ENCODE measurements at places on chromosomes 4 and X.

DNA sequence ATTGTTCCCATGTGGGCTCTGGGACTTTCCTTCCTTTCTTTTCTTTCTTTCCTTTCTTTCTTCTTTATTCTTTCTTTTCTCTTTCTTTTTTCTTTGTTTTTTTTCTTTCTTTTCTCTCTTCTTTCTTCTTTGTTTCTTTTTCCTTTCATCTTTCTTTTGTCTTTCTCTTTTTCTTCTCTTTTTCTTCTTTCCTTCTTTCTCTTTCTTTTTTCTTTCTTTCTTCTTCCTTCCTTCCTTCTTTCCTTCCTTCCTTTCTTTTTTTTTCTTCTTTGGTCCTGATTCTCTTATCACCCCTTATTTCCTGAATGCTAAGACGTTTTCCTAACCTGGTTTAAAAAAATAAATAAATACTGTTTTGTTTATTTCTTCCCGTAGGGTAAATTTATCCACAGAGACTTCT is 93.2 kb downstream of the CRLF2 start:
- no peak for DNase-seq

DNA sequence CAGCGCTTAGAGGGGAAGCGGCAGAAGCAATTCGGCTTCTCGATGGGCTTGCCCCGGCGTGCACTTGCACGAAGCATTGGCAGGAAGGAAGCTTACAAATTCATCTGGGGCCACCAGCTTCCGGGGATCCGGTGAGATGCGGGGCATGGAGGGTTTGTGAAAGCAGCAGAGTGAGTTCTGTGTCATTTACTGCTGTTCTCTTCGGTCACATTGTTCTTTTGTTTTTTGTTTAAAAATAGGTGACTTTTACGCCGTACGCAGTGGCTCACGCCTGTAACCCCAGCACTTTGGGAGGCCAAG is 47.0 kb downstream of the ASMT start:
- no peak for DNase-seq

GRCh38 chr4:48269861-48270522 is 354 bp upstream of the TEC start:
- DNase-seq: peak; percentile 70

- DNase-seq: no peak
Observed at GRCh38 chrX:136608295-136608933, 39.5 kb upstream of the CD40LG start.

GRCh38 chr4:107647591-107647990 is 72.4 kb downstream of the PAPSS1 start:
- no peak for DNase-seq

- DNase-seq: no peak
Observed at GRCh38 chrX:38986586-38986985, 185.3 kb downstream of the MID1IP1 start.

GRCh38 chr4:157898836-157899605 is 273.8 kb downstream of the GASK1B start:
- no peak for DNase-seq

DNA sequence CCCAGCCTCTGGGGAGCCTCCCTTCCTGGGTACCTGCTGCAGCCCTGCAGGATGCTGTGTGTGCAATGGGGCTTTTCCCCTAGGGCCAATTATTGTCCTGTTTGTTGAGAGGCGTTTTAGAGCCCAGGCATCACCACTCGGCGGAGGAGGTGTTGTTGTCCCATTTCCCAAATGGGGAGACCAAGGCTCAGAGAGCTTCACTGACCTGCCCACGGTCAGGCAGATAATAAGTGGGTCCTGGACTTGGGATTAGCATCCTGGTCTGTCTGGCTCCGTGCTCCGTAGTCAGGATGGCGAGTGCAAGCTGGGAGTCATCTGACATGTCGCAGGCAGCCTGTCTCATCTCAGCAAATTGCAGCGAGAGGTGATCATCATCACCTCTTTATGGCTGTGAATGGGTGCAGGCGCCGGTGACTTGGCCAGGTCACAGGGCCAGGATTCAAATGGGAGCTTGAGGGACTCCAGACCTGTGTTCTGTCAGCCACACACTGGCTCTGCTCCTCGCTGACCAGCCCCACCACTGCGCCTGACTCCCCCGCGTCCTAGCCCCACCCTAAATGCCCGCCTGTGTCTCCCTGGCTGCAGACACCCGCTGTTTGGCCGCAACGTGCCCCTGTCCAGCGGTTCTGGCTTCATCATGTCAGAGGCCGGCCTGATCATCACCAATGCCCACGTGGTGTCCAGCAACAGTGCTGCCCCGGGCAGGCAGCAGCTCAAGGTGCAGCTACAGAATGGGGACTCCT is 16.6 kb downstream of the HTRA3 start:
- no peak for DNase-seq

- DNase-seq: no peak
Observed at GRCh38 chr4:53786632-53787031, 195.3 kb upstream of the LNX1 start.

DNA sequence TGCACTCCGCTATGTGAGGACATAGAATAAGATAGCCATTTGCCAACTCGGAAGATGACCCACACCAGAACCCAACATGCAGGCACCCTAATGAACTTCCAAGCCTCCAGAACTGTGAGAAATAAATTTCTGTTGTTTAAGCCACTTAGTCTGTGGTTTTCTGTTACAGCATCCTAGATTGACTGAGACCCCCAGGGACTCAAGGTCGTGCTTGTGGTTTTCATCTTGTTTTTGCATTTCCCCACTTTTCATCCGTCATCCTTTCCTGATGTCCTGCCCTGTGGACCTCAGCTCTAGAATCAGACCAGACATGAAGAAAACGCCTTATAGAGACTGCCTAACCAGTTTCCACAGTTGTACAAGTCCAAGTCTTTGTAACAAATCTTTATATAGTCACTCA is 54.4 kb downstream of the MCUB start:
- DNase-seq: no peak

DNA sequence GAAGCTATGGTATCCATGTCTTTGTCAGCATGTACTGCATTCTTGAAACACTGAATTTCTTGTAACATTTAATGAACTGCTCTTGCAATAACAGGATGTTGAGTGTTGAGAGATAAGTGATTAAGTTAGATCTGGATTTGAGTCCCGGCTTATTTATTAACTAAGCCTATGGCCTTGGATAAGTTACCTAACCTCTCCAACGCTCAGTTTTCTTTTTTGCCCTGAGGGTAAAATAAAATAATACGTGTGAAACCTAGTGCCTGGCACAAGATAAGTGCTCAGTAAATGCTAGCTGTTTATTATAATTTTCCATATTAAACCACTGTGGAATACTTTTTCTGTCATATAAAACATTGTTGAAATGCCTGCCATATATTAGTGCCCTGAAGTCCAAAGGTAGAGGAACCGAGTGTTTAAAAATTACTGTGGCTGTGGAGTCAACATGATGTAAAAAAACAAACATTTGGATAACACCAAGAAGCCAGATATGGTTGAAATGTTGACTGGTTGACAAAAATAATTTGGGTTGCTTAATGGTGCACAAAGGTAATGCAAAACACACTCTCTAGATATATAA is 58.6 kb upstream of the ALB start:
- DNase-seq: no peak

DNA sequence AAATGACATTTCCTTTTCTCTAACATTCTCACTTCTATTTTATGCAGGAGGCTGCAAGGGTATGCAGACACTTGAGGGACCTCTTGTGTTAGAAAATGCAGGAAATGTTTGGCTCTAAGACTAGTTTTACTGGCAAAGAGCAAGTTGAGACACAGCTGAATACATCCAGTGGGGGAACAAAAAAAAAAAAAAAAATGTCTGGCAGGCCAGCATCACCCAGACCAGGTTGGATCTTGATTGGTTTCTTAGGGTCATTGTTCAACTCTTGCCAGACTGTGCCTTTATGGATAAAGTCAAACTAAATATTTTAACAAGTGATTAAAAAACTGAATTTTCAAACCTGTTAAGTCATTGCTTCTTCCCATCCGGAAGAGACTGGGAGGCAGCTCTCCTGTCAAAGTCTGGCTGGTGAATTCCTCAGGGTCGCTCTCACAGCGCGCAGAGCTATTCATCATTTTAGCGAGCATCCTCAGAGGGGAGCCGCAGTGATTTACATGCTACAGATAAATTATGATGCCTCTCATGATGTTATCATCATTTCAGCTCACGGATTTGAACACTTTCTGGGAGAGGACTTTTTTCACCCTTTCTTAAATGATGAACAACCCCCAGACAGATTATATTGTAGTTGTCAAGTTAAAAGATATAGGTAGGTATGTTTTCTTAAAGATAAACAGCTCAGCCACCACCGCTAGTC is 23.6 kb upstream of the PACRGL start:
- no peak for DNase-seq

DNA sequence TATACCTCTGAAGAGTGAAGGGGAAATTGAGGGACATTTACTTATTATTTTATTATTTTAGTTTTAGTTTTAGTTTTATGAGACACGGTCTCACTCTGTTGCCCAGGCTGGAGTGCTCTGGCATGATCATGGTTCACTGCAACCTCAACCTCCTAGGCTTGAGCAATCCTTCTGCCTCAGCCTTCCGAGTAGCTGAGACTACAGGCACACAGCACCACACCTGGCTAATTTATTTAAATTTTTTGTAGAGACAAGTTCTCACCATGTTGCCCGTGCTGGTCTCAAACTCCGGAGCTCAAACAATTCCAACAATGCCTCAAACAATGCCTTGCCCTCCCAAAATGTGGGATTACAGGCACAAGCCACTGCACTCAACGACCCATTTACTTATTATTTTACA is 68.4 kb upstream of the BMP2K start:
- DNase-seq: no peak

DNA sequence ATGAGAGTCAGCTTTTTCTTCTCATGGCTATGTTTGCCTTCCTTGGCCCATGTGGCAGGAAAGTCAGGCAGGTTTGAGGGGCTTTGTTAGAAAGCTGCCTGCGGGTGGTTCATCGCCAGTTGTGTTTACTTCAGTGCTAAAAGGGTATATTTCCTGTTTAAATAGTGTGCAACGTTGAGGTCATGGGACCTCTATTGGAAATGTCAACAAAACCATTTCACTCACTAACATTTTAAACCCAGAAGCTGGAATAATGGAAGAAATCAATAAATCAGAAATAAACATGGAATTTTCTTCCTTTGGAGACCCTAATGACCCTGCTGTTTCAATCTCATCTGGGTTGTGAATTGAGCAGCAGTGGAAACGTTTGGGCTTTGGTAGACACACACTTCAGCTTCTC is 185.8 kb downstream of the ANKRD50 start:
- no peak for DNase-seq

DNA sequence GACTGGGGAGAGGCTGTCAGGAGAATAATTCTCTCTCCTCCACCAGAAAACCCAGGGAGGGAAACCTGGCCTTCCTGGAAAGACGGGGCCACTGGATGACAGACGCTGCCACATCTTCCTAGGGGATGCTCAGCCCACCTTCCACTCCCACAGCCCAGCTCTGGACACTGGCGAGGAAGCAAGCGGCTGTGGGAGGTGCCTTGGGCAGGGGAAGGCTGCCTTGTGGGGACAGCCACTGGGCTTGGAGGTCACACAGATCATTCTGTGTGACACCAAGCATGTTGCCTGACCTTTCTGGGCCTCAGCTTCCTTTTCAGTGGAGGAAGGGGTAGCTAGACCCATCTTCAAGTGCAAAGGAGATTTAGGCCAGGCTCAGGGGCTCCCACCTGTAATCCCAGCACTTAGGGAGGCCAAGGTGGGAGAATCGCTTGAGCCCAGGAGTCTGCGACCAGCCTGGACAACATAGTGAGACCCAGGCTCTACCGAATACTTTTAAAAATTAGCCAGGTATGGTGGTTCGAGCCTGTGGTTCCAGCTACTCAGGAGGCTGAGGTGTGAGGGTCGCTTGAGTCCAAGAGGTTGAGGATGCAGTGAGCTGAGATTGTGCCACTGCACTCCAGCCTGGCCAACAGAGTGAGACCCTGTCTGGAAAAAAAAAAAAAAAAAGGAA is 9.8 kb upstream of the MSX1 start:
- DNase-seq: no peak

DNA sequence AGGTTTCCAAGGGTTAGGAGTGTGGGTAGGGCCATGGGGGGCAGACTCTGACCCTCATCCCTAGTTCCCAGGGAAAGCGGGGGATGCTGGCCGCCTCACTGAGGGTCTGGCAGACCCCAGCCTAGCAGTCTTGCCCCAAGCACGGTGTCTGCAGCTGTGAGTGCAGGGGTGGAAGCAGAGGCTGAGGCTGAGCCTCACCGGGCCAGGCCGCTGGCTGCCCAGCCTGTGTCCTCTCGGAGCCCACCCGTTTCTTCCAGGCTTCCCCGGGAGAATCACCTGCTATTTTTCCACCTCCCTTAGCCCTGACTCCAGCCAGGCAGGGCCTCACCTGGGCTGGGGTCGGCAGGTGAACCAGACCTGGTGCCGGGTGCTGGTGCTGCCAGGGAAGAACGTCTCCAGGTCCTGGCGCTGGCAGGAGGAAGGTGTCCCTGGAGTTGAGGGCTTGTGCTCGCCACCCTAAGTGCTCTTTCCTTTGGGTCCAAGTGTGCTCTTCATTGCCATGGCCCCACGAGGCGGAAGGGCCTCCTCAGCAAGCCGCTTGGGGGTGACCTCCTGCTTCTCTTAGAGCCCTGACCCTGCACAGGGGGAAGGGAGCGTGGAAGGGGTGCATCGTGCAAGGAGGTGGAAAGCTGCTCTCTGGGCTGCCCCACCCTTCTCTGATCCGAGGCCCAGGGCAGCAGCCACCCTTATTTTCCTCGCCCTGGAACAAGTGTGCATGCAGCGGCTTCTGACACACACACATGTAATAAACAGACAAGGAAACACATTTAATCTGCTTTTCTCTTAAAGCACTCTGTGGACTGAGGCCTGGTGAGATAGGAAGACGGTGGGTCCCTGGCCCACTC is 112.7 kb downstream of the FAM53A start:
- no peak for DNase-seq
